ENCODE measurements at places on chromosomes 5 and 9.

DNA sequence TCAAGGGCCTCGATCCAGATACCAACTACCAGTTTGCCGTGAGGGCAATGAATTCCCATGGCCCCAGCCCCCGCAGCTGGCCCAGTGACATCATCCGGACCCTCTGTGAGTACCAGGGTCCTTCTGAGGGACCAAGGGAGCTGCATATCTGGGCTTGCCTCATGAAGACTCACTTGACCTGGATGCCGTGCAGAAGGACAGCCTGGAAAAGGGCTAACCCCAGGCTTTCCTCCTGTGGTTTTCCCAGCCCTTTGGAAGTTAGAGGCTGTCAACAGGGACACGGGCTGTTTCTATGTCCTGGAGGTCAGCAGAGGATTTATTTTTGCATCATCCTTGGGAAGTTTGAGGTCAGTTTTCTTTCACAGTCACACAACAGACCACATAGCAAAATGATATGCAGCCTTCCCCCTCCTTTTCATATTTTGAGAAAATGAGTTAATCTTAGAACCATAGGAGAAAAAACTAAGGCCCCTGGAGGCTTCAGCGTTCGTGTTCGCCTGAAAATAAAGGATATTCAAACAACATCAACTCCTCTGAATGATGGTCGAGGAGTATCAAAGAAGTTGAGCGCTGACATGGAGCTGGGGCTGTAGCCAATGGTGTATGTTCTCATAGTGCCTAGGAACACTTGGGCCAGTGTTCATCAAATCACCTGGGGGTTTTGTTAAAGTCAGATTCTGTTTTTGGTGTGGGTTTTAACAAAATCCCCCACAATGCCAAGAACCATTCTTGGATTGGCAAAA lies 112.2 kb downstream of the EGFLAM start:
- DNase-seq: no peak

- DNase-seq: no peak
Measured at GRCh38 chr5:115939059-115939458, 23.2 kb upstream of the LVRN start.

DNA sequence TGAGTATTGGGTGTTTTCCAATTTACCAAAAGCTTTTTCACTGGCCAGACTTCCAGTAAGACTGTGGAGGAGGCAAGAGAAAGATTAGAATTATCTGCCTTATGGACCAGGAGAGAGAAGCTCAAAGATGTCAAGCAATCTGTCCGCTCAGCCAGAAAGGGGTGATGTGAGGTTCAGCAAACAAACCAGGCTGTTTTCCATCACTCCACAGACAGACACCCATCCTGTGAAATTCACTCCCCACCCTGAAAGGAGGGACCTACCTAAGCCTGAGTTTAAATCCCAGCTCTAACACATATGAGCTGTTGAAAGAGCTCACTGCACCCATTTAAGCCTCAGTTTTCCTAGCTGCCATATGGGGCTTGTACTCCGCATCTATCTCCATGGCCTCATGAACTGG lies 14.9 kb upstream of the COL27A1 start:
- DNase-seq: no peak

- DNase-seq: no peak
Measured at GRCh38 chr5:146725025-146725424, 153.5 kb downstream of the PPP2R2B start.

DNA sequence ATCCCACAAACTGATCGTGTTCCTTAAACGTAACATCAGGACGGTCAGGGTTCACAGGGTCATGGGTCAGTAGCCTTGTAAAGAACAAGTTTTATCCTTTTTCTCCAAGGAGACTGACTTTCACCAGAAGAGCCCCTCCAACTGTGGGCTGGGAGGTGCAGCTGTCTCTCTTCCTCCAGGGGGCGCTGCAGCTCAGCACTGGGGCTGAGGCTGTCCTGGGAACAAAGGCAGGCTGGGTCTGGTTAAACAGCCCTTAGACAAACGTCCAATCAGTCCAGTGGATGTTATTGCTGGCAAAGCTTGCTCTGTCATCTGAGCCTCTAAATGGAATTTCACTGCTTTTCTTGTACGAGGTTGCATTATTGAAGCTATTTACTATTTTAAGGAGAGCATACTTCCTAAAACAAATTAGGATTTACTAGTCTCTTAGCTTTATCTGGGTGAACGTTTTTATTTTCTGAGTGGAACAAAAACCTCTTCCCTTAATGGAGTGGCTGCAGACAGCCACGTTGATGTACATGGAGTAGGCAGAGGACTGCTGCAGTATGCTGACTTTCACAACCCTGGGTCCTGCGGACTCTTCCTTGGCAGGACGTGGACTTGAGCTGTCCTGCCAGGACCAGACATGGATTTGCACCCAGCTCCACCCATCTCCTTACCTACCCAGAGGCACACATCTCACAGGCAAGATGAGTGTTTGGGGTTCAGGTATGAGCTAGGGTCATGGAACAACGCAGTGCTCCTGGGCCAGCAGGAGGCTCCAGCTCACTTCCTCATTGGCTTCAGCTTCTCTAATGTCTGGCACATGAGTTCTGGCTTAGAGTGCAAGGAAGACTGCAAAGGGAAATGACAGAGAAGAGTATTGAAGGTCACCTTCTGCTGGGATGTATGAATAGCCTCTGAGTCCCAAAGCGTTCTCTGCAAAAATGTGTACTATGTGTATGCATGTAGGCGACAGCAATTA lies 7.8 kb downstream of the EXOSC2 start:
- peak; percentile 91 for DNase-seq
